Stimulated activated CD4-positive, alpha-beta T cell treated with anti-CD3 and anti-CD28 coated beads, Interleukin-15, amount 100 ng/mL, for 48 hours (primary cell): ENCODE measurements at places on chromosomes 7 and 10.

- no peak for DNase-seq
Observed at GRCh38 chr7:11193131-11193867, 219.6 kb downstream of the PHF14 start.

DNA sequence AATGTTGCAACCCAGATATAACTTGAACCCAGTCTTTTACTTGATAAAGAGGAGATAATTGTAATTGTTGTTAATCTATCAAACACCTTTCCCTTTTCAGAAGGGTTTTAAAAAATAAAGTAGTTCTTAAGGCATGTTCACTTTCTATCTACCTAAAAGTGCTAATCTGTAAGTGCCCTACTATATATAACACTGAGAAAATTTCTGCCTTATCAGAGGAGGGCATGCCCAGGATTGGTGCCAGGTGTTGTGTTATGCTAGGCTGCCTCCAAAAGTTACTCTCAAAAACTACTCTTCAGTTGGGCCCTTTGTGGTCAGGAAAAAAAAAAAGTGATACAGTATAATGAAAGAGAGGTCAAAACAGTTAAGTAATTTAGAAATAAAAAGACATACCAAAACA, 36.3 kb downstream of the SMNDC1 start:
- no peak for DNase-seq

DNA sequence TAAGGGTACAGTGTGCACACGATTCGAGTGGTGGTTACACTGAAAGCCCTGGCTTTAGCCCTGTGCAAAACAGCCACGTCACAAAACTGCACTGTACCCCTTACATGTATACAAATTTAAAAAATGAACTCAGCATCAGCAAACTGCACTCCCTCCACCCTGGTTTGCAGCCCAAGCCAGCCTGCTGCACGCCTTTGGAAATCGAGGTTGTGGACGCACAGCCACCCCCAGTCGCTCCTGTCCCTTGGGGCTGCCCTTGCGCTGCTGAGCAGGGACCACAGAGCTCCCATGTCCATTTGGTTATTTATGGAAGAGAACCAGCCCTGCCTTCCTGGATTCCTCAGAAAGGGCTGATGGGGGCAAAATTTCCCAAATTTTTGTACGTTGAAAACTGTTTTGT, 98.8 kb downstream of the INPP5A start:
- DNase-seq = no peak

DNA sequence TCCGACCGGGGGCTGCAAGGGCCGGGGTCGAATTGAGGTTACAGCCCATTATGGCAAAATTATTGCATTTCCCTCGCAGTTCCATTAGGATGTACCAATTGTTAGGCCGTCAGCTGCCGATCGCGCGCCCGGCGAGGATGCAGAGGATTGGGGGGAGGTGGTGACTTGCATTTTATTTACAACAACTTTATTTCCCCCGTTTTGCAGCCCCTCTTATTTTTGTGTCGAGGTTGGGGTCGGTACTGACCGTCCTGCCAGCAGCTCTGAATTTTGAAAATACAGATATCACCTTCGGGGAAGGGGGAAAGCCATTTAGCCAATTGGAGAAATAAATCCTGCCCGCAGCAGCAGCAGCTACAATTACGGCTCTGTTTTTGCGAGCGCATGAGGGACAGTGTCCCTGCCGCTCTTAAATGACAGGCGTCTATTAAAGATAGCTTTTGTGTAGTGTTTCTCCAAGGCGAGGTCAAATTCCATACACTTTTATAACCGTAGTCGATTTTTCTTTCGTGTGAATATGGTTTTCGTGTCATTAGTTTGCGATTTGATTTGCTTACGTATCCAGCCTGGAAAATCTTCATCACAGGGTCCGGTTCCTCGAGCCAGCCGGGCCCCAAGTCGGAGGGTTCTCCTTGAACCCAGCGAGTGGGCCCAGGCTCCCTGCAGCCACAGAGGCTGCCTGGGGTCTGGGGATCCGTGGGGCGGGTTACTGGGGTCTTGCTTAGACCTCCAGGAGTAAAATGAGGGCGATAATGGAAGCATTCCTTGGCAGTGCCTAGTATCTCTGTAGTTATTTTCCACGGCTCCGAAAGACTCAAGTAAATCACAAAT, 684 bp upstream of the HOXA5 start:
- DNase-seq = no peak

- peak; percentile 34 for DNase-seq
Observed at GRCh38 chr7:149414745-149415390, 46.0 kb downstream of the ZNF777 start.

DNA sequence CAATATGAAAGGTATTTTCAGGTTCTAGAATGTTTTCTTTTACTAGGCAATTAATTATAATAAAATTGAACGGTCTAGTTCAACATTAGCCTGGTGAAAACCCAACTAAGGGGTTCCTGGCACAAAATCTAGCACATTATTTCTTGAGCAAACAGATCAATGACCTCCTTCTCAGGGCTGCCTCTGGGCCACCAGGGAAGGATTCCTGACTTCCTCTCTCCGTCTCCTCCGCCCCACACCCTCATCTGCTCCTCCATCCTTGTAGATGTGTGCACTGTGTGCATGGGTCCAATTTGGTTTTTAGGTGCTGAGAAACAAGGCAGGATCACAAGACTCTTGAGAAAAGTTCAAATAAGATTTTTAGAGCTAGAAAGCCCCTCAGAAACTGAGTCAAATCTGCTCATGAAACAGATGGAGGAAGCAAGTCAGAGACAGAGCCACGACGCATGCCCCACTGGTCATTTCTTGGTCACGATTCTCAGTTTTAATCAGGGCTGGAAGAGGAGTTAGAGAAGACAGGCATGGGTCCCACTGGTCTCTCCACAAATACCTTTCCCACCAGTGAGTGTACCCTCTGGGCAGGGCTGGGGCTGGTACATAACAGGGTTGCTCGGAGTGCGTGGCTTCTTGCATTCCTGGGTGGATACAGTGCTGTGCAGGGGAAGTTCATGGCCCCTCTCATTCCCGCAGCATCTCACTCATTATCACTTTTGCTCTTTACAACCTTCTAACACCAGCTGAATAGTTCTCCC, 3.8 kb downstream of the TRPV6 start:
- DNase-seq = no peak

DNA sequence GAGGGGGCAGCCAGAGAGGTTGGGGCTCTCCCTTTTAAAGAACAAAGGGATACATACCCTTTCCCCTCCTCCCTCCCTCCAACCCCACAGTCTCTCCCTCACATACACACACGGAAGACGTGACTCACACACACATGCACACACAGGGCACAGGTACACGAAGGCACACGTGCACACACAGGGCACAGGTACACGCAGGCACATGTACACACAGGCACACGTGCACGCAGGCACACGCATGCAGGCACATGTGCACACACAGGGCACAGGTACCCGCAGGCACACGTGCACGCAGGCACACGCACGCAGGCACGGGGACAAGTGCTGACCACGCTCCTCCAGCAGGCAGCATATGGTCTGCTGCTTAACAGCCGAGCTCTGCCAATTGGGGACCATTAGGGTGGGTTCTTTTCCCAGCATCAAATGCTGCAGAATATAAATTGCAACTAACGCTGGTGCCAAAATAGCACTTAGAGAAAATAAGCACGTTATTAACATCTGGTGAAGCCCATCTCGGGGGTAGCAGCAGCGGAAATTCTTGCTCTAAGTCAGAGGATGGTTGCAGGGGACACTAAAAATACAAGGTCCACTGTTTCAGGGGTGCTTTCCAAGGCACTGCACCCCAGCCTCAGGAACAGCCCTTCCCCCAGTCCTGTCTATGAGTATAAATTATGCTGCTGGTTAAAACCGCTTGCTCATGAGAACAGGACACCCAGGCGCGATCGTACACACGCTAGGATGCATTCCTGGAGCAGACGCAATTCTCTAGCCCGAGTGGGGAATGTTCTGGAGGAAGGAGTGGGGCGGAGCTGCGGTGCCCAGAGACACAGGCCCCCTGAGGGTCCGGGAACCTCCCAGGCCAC, 55.2 kb upstream of the TNRC18 start:
- DNase-seq = no peak

DNA sequence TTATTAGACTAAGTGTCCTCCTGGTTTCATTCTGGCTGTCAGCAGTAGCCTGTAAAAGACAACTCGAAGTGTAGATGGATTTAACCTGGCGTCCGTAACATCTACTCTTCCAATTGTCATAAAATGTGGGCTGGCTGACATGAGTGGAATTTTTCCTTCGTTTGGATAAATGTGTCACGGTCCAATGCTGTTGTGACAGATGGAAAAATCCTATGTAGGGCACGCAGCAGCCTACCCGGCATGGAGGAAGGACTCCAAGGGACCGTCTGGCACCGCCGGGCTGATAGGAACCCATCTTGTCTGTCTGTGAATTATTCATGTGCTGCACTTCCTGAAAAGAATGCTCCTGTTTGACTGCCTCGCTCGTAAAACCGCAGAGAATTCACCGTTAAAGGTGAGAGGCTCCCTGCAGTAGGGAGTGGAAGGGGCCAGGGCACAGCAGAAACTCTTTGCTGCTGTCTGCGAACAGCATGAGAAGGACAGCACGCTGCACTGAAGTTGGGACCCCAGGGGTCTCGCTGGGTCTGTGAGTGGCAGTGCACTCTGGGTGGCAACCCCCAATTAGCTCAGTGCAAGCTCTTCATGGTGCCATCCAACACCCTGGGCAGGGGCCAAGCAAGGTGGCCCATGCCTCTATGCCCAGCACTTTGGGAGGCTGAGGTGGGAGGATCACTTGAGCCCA, 1.6 kb upstream of the ORAI2 start:
- no peak for DNase-seq

GRCh38 chr7:45157653-45158401, at the start of gene RAMP3:
TSS of gene RAMP3 (plus strand) at chr7:45157791. CDS start at chr7:45157829, 38 bp downstream.
- no peak for DNase-seq

DNA sequence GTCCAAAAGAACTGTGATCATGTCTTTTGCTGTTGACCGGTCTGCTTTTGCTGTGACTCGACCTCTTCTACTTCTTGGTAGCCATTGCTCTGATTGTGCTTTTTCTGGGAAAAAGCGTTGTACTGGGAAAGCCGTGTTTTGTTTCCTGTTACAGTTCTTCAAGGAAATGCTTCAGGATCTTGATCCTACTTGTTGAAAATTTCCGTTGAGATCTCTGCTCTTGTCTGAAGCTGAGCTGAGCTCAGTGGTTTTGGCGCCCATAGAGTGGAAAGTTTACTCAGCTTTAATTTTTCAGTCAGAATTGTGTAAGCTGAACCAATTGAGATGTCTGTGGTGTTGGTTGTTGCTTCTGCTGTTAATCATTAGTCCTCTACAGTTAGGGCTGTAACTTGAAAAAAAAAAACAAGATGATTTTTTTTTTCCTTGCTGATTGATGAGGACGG, 302.2 kb downstream of the CCDC3 start:
- DNase-seq = no peak

DNA sequence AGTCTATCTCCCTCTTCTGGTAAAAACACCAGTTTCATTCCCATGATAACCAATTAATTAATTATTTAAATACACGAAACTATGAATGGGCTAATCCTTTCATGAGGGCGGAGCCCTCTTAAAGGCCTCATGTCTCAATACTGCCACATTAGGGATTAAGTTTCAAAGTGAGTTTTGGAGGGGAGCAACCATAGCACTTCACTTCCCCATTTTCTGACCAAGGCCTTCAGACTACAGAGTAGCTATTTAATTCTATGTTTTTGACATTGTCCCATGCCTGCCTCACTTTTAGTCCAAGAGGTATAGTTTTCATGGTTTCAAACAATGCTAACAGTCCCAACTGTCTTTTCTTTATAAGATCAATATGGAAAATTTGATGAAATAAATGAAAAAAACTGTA, 618.6 kb downstream of the ZWINT start:
- DNase-seq = no peak

GRCh38 chr10:62234077-62234605, 34.5 kb downstream of the RTKN2 start:
- DNase-seq = no peak

DNA sequence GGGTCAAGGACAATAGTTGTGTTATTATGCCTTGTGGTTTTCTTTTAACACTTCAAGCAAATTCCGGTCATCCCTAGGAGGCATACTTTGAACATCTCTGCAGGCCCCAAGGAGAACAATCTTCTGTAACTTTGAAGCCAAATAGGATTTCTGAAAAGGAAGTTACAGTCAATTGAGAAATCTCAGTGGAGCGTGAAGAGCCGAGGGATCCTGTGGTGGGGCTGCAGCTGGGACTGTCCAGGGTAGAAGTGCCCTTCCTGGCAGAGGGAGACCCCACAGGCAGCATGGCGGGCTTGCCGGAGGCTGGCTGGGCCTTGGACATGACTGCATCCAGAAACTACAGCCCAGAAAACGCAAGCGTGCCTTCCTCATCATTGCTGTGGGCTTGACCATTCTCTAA, 179.7 kb downstream of the PTPN20 start:
- DNase-seq = no peak

- no peak for DNase-seq
Observed at GRCh38 chr10:69435966-69436520, 15.2 kb upstream of the TSPAN15 start.

GRCh38 chr10:78950656-78951587, 117.8 kb upstream of the ZMIZ1 start:
- DNase-seq = no peak

GRCh38 chr10:20004087-20004523, 187.9 kb downstream of the PLXDC2 start:
- no peak for DNase-seq

GRCh38 chr10:43395571-43396060, 13.4 kb downstream of the HNRNPF start:
- no peak for DNase-seq

DNA sequence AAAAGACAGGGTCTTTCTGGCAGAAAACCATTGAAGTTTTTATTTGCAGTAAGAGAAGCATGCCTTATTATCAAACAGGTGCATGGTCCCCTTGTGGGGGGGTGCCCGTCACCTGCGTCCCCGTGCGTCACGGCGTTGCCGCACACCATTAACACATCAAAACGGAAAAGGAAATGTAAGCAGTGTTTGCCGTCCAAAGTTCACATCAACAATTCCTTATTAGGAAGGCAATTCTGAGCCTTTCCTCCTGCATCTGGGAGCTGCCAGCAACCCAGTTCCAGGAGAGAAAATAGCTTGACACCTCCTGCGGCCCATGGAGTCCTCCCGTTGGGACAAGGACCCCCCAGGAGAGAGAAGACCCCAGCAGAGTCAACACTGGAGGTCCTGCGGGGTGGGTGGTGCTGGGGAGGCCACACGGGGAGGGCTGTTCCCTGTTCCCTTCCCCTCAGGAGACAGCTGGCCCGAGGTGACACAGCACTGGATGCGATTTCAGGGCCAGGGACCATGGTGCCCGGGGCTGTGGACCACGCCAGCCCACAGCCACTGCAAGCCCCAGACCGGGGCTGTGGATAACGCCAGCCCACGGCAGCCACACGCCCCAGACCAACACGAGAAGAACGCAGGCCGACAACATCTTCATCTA, 39.5 kb downstream of the DIP2C start:
- no peak for DNase-seq

DNA sequence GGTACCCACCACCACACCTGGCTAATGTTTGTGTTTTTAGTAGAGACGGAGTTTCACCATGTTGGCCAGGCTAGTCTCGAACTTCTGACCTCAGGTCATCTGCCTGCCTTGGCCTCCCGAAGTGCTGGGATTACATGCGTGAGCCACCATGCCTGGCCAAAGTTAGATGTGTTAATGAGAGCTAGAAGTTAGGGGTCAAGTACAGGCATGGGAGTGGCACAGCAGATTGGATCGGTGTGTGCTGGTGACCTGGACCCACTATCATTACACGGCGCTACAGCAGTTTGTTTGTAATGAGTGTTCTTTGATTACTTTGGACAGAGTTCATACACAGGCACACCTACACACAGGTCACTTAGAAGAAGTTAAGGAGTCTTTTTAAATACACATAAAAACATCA, 36.7 kb downstream of the DNAJB6 start:
- DNase-seq = no peak
